ENCODE measurements at places on chromosomes 2 and 18.
A peak's percentile ranks its signal among the peaks of the same experiment; 100 is the strongest.

GRCh38 chr2:8343031-8343430 lies 338.8 kb upstream of the ID2 start:
- DNase-seq: no peak

DNA sequence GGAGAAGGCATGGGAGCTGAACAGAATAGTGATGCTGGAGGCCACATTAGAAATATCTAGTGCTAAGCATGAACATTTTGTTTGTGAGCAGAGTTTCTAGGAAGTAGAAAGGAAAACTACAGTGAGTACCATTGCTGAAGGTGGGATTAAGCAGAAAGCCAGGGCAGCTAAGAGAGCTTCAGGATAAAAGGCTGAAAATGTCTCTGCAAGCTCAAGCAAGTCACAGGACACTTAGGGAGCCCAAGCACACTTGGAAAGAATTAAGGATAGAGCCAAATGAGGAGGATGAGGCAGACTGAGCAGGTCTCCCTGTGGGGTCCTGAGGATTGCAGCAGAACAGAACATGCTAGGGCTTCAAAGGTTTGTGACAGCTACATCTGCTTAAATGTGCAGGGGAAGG lies 80.6 kb upstream of the LYPD1 start:
- no peak for DNase-seq

DNA sequence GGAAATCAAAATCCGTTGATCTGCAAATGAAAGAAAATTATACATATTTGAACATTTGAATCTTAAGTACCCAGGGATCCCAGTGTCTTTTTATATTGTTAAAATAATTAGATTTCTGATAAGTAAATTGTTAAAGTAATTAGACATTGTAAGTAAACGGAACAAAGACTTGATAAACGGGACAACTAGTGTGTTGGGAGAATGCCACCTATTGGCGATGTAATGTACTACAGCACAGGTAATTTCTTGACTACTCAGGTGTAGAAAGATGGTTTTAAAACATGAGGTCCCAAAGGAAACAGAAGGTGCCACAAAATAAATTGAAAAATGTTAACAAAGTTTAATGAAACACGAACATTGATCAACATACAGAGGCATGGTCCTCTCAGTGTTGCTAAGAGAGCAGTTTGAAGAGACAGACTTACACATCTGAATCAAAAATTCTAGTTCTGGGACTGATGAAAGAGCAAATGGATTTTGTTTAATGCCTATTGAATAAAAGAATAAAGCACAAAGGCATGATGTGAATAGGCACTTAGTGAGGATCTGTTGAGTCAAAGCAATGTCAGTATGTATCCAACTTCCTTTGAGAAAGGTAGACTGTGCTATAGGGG lies 103.4 kb upstream of the RASGRP3 start:
- DNase-seq: no peak

- no peak for DNase-seq
These were observed 275.2 kb downstream of the DSEL start for GRCh38 chr18:67241299-67241698.

DNA sequence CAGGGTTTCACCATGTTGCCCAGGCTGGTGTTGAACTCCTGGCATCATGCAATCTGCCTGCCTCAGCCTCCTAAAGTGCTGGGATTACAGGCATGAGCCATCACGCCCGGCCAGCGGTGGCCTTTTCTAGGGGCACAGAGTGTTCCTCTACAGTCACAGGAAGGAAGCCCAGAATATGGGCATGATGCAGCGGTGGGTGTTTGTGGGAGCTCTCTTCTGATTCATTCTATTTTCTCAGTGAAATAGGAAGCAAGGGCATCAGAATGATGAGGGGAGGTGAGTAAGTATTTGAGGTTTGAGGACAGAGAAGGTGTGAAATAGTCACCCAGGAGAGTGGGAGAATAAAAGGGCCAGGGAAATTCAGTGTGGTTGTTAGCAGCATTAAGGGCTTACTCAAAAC lies 70.3 kb upstream of the PSME4 start:
- DNase-seq: no peak

- DNase-seq: no peak
These were observed 36.6 kb downstream of the CAMKMT start for GRCh38 chr2:44398243-44398897.

GRCh38 chr2:174282441-174282840 lies 34.1 kb upstream of the OLA1 start:
- no peak for DNase-seq

GRCh38 chr18:1394966-1395365 lies 490.3 kb downstream of the ADCYAP1 start:
- no peak for DNase-seq

DNA sequence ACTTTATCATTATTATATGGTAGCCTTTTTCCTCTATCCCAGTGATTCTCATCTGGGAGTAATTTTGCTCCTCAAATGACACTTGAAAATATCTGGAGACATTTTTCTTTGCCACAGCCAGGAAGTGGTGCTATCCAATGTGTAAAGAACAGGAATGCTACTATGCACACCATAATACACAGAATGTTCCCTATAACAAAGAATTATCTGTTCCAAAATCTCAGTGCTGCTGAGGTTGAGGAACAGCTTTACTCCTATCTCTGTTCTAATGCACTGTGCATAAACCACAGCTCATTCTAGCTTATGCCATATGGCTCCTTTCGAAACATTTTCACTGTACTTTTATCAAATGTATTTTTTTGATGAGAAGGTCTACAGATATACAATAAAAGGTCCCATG lies 1231.2 kb upstream of the CELF4 start:
- DNase-seq: no peak

DNA sequence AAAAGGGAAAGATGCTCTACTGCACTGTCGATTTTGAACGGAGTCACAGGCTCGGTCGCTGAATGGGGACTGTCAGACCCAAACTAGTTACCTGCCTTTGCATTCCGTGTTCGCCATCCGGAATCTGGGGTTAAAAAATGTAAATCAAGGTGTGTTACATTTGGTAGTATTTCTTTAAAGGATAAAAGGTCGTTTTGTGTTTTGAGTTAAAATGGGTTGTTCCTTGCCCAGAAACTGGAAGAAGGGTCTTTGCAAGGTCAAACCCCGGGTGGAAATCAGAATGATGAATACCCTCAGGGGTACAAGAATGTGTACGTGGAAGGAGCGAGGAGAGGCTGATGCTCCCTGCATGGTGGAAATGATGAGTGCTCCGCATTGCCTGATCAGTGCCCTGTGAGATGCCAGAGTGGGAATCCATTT lies 1.0 kb downstream of the VSNL1 start:
- no peak for DNase-seq

- peak; percentile 51 for DNase-seq
These were observed 68.9 kb downstream of the PLCL1 start for GRCh38 chr2:197873293-197873701.

DNA sequence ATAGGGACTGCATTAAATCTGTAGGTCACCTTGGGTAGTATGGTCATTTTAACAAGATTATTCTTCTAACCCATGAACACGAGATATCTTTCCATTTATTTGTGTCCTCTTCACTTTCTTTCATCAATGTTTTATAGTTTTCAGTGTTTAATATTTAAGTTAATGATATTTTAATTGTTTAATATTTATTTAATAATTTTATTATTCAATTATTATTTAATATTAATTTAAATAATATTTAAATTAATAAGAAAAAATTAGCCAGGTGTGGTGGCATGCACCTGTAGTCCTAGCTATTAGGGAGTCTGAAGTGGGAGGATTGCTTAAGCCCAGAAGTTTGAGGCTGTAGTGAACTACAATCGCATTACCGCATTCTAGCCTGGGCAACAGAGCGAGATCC lies 33.0 kb downstream of the CASP10 start:
- no peak for DNase-seq

- no peak for DNase-seq
These were observed 68.4 kb downstream of the NXPH2 start for GRCh38 chr2:138711812-138712211.

DNA sequence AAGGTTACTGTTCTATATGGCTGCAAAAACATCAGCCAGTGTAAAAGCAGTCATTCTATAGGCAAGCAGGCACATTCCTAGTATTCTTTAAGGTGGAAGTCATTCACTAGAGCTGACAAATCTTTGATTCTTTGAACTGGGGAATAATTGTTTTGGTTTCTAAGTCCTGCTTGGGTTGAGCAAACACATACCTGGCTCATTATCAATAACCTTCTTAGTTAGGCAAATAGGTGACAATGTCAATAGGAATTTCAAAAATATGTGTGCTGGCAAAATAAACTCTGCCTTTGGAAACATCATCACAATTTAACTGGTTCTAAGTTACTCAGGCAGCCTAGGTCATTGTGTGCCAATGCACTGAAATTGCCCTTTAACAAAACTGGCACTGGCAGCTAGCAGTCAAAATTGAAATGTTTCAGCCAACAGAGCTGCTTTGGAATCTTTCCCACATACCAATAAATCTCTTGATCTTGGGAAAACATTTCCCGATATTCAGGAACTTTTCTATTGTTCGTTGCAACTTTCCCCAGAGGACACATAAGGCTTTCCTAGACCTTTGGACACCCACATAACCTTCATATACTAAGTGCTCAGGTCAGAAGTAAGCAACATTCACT lies 402.0 kb upstream of the MMADHC start:
- peak; percentile 61 for DNase-seq

DNA sequence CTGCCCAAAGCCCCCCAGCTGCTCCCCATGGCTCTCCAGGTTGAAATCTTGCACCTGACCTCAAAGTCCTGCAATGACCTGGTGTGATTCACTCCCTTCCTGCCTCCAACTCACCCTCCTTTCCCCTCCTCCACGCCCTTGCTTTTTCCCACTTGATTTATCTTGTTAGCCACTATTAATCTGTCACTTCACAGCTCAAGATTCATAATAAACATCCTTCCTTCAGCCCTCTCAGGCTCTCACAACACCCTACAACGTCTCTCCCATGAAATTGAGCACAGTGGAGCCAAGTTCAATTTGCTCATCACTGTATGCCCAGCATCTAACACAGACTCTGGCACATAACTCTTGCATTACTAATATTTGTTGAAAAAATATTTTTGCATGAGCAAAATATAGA lies 85.6 kb upstream of the SLC35G4 start:
- no peak for DNase-seq

DNA sequence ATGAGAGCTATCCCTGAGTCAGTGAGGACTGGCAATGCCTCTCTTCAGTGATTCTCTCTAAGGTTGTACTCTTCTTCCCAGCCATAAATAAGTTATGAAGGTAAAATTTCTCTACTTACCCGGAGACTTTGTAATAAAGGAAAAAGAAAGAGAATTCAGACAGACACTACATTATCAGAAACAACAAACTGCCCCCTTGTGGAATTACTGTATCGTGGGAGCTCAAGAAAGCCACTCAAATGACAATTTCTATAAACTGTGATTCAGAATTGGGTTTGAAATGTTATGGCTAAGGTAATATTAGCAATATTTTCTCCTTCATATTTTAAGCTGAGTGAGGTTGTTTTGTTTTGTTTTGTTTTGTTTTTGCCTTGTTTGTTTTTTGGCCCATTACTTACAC lies 155.8 kb upstream of the TANK start:
- no peak for DNase-seq

GRCh38 chr2:122753336-122753735 lies 997.9 kb downstream of the TSN start:
- DNase-seq: no peak

GRCh38 chr2:54434711-54435110 lies 21.4 kb upstream of the SPTBN1 start:
- DNase-seq: no peak

- DNase-seq: no peak
These were observed 82.3 kb downstream of the SS18 start for GRCh38 chr18:26008096-26008495.

DNA sequence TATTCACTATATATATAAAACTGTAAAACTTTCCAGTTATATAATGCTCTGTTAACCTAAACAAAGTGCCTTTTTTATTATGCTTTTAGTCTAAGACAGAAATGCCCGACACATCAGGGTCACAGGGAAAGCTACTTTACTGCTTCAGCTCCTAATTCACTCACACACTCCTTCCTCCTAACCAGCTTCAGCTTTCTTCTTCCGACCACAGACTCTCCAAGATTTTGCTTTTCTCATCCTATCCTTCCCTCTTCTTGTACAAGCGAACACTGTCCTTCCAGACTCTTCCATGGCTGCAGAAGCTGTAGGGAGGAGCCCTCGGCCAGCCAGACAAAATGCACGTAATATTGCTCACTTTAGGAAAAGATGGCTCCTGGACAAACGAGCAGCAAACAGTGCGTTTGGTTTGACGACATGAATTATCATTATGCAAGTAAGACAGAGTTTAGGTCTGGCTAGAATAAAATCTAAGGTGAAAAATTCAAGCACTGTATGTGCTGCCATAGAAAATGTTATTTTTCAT lies 47.5 kb upstream of the HNRNPA3 start:
- DNase-seq: no peak

GRCh38 chr2:150681120-150681804 lies 193.8 kb upstream of the RND3 start:
- peak; percentile 15 for DNase-seq

- peak; percentile 84 for DNase-seq
These were observed 104.7 kb downstream of the TSN start for GRCh38 chr2:121860033-121860757.

DNA sequence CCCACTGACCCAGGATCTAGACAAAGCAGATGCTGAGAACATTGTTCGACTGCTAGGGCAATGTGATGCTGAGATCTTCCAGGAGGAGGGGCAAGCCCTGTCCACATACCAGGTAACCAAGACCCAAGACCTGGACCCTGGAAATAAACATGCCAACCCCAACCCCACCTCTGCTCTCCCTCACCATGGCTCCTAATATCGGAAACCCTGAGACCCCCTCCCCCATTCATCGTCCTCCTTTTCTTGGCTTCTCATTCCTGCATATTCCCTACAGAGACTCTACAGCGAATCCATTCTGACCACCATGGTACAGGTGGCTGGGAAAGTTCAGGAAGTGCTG lies 619 bp downstream of the GCKR start:
- DNase-seq: no peak

DNA sequence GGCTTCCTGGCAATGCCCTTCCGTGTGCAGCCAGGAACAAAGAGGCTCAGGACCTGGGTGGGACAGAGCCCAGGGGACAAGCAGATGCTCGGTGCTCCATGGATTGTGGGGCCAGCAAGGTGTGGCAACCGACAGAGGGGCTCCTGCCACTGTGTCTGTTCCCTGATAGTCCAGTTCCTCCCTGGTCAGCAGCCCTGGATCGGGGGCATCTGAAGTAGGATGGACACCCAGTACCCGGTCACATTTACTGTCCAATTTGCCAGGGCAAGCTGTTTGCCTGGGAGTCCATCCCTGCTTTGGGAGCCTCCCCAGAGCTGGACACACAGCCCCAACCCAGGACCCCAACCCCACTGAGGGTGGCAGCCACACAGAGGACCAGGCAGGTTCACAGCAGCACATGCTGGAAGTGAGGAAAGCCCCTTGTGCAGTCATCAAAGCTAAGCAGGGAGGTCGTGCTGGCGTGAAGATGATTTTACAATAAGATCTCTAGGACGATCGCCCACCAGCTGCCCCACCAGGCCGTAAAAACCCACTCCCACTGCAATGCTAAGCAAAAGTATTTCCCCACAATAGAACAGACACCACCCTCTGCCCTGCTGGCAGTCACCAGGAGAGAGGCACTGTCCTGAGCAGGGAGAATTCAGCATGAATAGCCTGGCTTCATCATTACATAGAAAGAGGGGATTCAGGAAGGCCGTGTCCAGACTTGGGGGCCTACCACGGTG lies 141.7 kb downstream of the NDUFA10 start:
- no peak for DNase-seq

- DNase-seq: no peak
These were observed 162.4 kb downstream of the LRP1B start for GRCh38 chr2:141968433-141968832.
